ENCODE measurements at places on chromosomes 1 and 21.

DNA sequence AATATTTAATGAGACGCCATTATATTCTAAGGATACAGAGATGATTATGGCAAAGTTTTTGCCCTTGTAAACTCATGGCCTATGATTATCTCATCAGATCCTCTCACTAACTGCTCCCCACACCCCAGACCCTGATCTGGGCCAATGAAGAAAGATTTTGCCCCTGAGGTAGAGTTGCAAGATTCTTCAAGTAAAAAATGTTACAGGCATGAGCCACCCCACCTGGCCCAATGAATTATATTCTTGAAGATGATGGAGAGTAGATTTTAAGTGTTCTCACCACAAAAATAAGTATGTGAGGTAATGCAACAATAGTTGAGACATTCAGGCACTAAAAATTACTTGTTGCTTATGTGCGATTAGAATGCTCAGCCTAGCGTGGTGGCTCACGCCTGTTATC, 1.8 kb upstream of the CNR2 start:
- DNase-seq = no peak

GRCh38 chr1:199612976-199613774, 414.3 kb upstream of the NR5A2 start:
- DNase-seq = no peak

DNA sequence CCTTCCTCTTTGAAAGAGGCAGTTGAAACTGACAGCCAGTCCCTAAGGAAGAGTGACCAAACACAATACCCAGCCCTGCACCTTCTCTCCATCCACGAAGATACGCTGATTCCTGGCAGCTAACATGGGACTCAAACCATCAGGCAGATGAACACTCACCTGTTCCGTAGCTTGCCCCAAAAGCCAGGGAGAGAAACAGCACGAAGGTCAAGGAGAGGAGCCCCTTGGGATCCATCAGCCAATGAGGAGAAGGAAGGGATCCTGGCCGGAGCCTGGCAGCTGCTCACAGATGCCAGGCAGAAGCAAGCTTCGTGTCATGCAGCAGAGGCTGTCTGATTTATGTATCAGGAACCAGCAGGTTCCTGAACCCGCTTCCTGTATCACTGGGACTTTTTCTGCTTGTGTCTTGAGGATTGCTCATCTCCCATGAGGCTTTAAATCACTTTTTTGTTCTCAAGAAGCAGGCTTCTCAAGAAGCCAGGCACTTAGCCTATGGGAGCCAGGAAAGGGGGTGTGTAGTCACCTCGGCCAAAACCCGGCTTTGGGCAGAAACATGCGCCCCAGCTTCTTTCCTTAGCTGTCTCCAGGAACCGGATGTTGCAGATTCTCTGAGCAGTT, at the start of gene SLAMF1:
Gene SLAMF1, minus strand, starts transcription at position 334 of the 618 bp plus-strand sequence. Its CDS starts 99 bp downstream, at position 235.
- DNase-seq = no peak

GRCh38 chr1:52055866-52056162, 281 bp upstream of the BTF3L4 start:
- no peak for DNase-seq

DNA sequence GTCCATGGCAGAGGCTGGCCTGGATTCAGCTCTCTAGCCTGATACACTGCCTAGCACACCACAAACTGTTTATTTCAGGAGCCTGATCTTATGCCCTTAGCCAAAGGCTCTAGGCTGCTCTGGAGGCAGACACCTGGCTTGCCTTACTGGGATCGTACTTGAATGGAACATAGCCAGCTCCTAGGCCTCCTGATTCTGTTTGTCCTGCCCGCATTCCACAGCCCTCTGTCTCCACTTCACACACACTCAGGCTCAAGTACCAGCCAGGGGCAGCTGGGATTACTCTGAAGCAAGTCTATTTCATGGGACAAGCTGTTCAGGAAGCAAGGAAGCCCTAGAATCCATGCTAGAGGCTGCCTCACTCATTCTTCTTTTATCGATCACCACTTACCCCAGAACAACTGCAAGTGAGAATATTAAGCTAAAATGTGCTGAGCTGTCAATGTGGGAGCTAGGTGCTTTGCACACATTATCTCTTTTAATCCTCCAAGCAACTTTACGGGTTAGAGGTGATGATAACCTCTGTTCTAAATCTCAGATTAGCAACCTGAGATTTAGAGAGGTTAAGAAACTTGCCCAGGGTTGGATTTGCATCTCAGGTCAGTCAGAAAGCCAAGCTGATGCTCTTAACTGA, 31.1 kb upstream of the CYP4B1 start:
- DNase-seq = peak; percentile 69

DNA sequence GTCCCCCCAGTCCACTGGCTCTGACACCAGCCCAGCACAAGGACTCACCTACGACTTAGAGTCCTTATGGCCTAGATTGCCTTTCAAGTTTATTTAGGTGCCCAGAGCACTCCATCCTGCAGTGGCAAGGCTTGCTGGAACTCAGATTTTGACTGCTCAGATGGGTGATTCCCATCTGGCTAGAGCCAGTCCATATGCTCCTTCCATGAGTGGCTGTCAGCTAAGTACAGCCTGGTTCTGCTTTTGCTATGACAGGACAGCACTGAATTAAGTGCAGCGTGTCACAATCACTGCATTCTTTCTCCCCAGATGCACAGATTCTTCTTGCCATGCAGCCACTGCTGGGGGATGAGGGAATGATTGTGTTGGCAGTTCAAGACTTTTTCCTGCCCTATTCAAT, 43.8 kb downstream of the GPR52 start:
- peak; percentile 66 for DNase-seq

Data from NCI-H524 (cell line).